ENCODE measurements at places on chromosomes 1 and 21.
A peak's percentile ranks its signal among the peaks of the same experiment; 100 is the strongest.

DNA sequence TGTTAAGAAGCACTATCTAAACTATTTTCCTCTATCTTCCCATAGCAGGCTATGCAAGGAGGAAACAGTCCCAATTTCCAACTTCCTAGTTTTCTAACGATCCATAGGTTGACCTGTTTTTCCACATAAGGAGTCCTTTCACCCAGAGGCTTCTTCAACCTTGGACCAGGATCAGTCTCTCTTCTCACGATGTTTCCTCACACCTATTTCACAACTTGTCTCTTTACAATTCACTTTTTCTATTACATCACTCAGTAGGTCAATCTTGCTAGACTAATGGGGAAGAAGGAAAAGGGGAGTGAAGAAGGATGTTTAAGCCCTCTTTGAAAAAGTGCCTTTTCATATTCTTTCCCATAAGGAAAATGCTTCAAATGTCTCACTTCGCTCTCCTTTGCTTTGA is 15.9 kb downstream of the PALMD start:
- no peaks in the 10 kb centered on the region for H3K36me3 ChIP-seq
- no peaks in the 10 kb centered on the region for H3K27me3 ChIP-seq
- H3K4me3 ChIP-seq, result no peak overlapping the region
- no peak overlapping the region for H3K27ac ChIP-seq
- H3K4me1 ChIP-seq, result no peaks in the 10 kb centered on the region
- DNase-seq, result no peak

DNA sequence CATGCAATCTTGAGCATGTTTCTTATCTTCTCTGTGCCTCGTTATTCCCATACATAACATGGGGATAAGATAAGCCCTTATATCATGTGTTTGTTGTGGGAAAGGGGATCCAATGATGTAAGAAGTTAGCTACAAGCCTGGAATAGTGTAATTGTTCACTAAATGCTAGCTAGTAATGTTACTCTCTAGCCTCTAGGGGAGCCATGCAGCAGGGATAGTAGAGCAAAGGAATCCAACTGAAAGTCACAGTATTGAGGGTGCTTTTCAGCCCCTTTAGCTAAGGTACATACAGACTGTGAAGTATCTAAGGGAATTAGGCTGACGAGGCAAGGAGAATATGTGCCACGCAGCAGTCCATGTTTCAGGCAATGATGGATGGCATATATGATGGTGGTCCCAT is 46.9 kb downstream of the IL23R start:
- H3K27me3 ChIP-seq, result no peaks in the 10 kb centered on the region
- H3K4me1 ChIP-seq, result peaks cover 10% of the 10 kb centered on the region
- no peak overlapping the region for H3K4me3 ChIP-seq
- no peak overlapping the region for H3K27ac ChIP-seq
- no peak for DNase-seq

DNA sequence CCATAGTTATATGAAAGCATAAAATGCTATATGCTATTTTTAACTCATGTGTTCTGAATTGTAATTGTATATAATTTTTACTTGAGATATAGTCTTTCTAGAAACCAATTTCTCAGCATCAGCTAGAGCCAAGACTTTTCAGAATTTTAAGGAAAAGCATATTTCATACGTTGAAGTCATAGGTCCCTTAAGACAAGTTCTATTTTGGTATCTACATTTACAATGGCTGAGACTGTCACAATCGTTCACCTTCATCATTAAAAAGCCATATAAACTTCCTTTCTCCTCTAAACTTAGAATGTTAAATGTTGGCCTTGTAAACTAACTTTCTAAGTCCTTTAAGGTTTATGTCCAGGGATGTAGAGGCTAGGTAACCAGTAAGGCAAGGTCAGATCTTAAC is 104.1 kb downstream of the LRRC40 start:
- no peaks in the 10 kb centered on the region for H3K36me3 ChIP-seq
- no peaks in the 10 kb centered on the region for H3K4me1 ChIP-seq
- DNase-seq, result no peak
- H3K4me3 ChIP-seq, result no peak overlapping the region
- H3K27me3 ChIP-seq, result no peaks in the 10 kb centered on the region
- no peak overlapping the region for H3K27ac ChIP-seq

DNA sequence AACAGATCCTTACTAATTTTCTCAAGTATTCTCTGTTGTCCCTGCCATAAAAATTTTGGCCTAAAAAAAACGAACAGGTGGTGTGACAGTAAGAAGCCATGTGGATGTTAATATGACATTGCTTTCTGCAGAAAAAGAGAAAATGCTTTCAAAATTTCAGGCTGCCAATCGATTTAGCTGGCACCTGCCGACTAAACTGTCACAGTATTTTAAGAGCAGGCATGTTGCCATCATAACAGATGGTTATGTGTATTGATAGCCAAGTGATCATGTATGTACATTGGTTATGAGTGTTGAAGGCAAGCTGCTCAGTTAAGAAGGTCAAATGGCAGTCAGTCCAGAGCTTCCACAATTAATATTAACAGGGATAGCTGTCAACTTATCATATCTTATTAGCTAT is 1017.0 kb downstream of the MRPL39 start:
- H3K4me1 ChIP-seq, result no peaks in the 10 kb centered on the region
- H3K27ac ChIP-seq, result no peak overlapping the region
- DNase-seq, result no peak
- H3K27me3 ChIP-seq, result no peaks in the 10 kb centered on the region
- no peaks in the 10 kb centered on the region for H3K36me3 ChIP-seq

GRCh38 chr1:187203257-187203656 is 374.5 kb downstream of the PLA2G4A start:
- DNase-seq, result no peak
- no peaks in the 10 kb centered on the region for H3K27me3 ChIP-seq
- H3K36me3 ChIP-seq, result no peaks in the 10 kb centered on the region
- no peaks in the 10 kb centered on the region for H3K4me1 ChIP-seq

DNA sequence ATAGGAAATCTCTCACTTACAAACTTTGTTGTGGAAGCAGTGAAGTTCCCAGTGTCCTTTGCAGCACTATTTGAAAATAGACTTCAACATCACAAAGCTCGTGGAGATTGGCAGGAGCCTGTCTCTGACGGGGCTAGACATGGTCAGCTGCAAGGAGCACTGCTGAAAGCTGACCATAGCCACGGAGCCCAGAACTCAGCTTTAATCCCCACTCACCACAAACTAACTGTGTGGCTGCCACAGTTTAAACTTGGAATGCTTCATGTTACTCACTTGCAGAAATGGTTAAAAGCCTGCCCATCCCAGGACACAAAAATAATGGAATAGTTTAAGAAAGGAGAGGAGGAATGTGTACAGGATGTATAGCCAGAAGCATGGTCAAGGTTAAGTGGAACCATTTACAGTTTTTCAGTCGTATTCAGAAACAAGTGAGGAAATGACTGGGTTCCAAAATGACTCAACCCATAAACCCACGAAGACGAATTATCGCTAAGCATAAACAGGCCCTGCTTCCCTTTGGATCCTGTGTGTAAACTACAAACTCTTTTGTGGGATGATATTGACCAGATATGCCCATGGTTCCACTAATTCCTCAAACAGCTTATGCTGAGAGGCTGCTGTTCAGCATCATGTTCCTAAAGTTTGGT is 18.2 kb downstream of the DNALI1 start:
- no peaks in the 10 kb centered on the region for H3K27me3 ChIP-seq
- peaks cover 85% of the 10 kb centered on the region for H3K36me3 ChIP-seq
- no peaks in the 10 kb centered on the region for H3K4me1 ChIP-seq
- DNase-seq, result no peak

GRCh38 chr1:244052016-244052727 is 1.1 kb downstream of the ZBTB18 start:
- H3K36me3 ChIP-seq, result peaks cover 11% of the 10 kb centered on the region
- no peak for DNase-seq
- H3K4me3 ChIP-seq, result no peak overlapping the region
- H3K4me1 ChIP-seq, result peaks cover 22% of the 10 kb centered on the region
- H3K27ac ChIP-seq, result peak overlapping the region; percentile 20

DNA sequence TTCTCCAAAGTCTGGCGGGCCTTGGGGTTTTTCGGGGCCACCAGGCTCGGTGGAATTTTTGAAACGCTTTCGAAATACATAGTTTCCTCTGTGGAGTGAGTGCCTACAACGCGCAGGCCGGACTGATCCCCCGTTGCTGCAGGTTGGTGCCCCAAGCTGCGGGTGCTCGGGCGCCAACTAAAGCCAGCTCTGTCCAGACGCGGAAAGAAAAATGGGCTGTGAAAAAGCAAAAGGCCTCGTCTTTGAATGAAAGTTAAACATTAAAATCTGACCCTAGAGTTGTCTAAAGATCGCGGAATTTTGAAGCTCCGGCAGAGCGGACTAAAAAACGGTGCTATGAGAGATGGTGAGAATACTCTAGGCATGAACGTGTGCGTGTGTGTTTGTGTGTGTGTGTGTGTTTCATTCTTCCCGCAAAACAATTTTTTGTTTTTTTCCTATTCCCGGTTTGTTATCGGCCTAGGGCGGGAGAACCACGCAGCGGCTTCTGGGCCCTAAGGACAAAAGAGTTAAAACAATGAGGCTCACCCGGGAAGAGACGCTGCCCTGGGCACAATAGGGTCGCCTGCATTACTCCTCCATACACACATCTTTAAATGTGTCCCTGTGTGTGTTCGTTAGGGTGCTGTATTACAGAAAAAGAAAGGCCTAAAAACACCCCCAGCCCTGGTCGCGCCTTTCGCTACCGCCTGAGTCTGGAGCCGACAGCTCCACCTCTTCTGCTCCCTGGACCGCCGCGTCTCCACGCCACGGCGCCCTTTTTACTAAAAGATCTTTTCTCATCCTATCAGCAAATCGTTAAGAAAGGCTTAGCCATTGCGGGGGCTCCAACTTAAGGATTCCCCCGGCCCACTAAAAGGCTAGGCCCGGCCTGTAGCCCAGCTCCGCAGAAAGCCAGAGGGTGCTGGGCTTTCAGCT is 3.2 kb downstream of the TBX15 start:
- no peak overlapping the region for H3K4me3 ChIP-seq
- DNase-seq, result no peak
- H3K27ac ChIP-seq, result no peak overlapping the region
- no peaks in the 10 kb centered on the region for H3K36me3 ChIP-seq
- peaks cover 20% of the 10 kb centered on the region for H3K4me1 ChIP-seq

DNA sequence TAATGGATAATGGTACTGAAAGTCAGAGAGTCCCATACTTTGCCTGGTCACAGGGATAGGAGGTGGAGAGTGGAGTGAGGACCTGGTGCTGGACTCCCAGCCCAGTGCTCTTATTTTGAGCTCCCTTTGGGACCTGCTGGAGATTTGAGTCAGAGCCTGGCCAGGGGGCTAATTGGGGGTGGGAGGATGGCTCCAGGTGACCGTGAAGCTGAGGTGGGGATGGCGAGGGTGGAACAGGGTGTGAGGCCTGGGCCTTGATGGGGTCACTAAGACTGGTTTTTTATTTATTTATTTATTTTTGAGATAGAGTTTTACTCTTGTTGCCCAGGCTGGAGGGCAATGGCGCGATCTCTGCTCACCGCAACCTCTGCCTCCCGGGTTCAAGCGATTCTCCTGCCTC is 17.8 kb downstream of the AMPD2 start:
- H3K27me3 ChIP-seq, result no peaks in the 10 kb centered on the region
- H3K36me3 ChIP-seq, result no peaks in the 10 kb centered on the region
- H3K4me1 ChIP-seq, result peaks cover 4% of the 10 kb centered on the region
- DNase-seq, result no peak
- H3K4me3 ChIP-seq, result no peak overlapping the region

DNA sequence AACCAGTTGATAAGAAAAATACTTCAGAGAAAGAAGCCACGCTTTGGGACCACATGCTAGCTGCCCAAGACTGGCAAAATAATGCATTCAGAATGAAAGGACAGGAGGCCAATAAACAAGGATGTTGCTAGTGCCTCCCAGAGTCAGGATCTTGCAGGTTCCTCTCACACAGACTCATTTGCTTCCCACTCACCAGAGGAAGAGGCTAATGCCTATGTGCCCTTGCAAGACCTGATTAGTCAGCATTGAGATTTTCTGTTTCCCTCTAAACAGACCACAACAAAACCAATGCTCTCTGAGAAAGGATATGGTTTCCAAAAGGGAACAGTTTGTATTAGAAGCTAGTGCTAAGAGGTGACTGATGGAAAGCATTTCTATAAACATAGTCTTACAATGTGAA is 85.7 kb downstream of the NRDC start:
- no peak overlapping the region for H3K4me3 ChIP-seq
- H3K4me1 ChIP-seq, result no peaks in the 10 kb centered on the region
- H3K36me3 ChIP-seq, result peaks cover 79% of the 10 kb centered on the region
- H3K27me3 ChIP-seq, result no peaks in the 10 kb centered on the region
- no peak for DNase-seq
- H3K27ac ChIP-seq, result no peak overlapping the region

DNA sequence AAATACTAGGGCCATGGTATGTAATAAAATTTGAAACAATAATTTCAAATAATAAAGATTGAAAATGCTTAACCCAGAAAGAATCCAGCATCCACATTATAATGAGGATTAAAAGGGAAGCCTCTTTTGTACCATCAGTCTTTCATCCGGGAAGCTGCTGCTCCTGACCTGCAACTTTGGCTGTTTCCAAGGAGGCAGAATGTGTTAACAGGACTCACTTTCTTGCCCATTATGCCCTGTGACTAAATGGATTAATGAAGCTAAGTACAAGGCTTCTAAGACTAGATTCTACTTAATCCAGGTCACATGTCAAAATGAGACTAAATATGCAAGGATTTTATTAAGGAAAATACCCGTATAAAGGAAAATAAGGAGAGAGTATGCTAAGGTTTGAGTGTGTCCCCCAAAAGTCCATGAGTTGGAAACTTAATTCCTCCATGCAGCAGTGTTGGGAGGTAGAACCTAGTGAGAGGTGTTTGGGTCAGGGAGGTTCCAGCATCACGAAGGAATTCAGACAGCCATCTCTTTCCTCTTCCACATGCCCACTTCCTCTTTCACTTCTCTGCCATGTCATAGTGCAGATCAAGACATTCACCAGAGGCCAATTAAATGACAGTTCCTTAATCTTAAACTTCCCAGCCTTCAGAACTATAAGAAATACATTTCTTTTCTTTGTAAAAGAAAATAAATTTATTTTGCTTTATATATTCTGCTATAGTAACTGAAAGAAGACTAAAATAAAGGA is 27.7 kb downstream of the FMO2 start:
- DNase-seq, result no peak
- H3K27ac ChIP-seq, result no peak overlapping the region
- no peaks in the 10 kb centered on the region for H3K27me3 ChIP-seq
- H3K4me1 ChIP-seq, result no peaks in the 10 kb centered on the region
- no peaks in the 10 kb centered on the region for H3K36me3 ChIP-seq
